MM.1S (cell line): ENCODE measurements at places on chromosomes 7 and 10.

- no peak overlapping the region for H3K4me3 ChIP-seq
- no peaks in the 10 kb centered on the region for H3K36me3 ChIP-seq
- H3K27ac ChIP-seq: no peak overlapping the region
- no peak for DNase-seq
- H3K27me3 ChIP-seq: no peaks in the 10 kb centered on the region
- no peaks in the 10 kb centered on the region for H3K4me1 ChIP-seq
Observed at GRCh38 chr7:79893991-79894390, 240.6 kb upstream of the GNAI1 start.

DNA sequence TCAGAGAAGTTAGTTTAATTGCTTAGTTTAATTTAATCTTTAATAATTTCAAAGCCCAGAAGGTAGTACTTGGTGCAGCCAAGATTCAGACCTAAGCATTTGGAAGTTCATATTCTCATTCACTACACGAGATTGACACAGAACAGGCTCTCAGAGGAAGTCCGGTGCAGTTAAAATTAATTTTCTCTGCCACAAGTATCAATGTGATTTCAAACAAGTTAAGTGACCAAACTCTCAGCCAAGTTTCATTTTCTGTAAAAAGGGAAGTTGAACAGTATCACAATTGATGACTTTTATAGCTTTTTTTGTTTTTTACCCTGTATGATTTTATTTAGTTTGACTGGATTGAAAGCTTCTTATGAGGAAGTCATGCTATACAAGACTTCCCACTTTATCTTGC, 1494.9 kb upstream of the LRRTM3 start:
- H3K27me3 ChIP-seq: no peaks in the 10 kb centered on the region
- H3K27ac ChIP-seq: peak overlapping the region; percentile 57; the same call in 1 of the 2 replicates
- peaks cover 18% of the 10 kb centered on the region for H3K4me1 ChIP-seq
- H3K4me3 ChIP-seq: peak overlapping the region; percentile 29; the same call in 1 of the 2 replicates

DNA sequence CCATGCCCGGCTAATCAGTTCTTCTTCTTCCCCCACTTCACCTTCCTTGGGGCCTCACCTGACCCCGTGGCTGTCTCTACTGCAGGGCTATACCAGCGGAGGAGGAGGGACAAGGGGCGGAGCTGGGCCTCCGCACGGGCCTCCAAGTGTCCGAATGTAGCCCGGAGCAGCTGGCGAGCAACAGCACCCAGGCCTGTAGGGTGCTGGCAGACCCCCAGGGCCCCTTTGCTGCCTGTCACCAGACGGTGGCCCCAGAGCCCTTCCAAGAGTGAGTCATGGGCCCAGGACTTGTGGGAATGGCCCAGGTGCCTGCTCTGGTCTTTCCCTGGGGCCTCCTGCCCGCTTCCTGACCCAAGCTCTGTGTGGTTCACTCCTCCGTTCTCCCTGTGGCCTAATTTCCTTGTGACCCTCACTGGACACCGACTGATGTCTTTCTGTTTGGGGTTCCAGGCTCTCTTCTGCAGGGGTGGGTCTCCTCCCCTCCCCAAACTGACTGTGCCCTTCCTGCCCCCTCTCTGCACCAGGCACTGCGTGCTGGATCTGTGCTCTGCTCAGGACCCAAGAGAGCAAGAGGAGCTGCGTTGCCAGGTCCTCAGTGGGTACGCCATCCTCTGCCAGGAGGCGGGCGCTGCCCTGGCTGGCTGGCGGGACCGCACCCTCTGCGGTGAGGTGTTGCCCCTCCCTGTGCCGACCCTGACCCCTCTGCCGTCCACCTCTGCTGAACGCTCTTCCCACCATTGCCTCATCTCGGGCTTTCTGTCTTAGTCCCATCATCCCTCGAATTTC, 35.2 kb downstream of the EPHB4 start:
- no peaks in the 10 kb centered on the region for H3K36me3 ChIP-seq
- no peak for DNase-seq
- no peaks in the 10 kb centered on the region for H3K4me1 ChIP-seq
- no peak overlapping the region for H3K27ac ChIP-seq
- H3K27me3 ChIP-seq: peaks cover 87% of the 10 kb centered on the region

GRCh38 chr10:4006051-4006450, 221.0 kb upstream of the KLF6 start:
- DNase-seq: no peak
- H3K27ac ChIP-seq: no peak overlapping the region
- H3K36me3 ChIP-seq: no peaks in the 10 kb centered on the region
- H3K4me1 ChIP-seq: no peaks in the 10 kb centered on the region

DNA sequence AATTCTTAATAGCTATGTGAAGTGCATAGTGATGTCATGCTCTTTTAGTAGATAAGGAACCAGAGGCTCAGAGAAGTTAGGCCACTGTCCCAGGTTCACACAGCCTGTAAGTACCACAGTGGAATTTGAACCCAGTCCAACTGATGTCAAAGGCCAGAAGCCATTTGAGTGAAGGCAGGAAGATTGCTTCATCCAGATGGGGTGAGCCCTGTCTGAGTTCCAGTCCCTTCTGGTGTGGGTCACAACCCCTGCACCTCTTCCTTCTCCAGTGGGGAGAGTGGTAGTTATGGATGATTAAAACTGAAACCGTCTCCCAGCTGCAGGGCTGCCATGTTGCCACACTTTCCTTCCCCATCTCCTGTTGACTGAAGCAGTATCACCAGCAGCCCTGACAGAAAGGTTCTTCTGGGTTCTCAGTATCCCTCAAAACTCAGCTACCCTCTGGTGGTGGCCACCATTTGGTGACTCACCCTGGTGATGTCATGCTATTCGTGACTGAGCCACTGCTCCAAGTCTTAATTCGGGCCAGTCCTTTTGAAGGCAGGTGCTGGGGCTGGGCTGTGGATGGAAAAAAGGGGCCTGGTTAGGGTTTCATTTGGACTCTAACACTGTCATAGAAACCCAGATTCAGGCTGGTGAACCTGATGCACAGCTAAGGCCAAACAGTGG, 1.5 kb upstream of the C10orf95 start:
- DNase-seq: no peak
- H3K27ac ChIP-seq: no peak overlapping the region
- H3K4me3 ChIP-seq: no peak overlapping the region
- no peaks in the 10 kb centered on the region for H3K36me3 ChIP-seq
- H3K27me3 ChIP-seq: no peaks in the 10 kb centered on the region

- H3K27ac ChIP-seq: no peak overlapping the region
- H3K4me1 ChIP-seq: no peaks in the 10 kb centered on the region
- H3K36me3 ChIP-seq: no peaks in the 10 kb centered on the region
- H3K27me3 ChIP-seq: no peaks in the 10 kb centered on the region
Observed at GRCh38 chr7:12957487-12957886, 270.1 kb downstream of the ARL4A start.

GRCh38 chr7:159141660-159142059, 3.0 kb downstream of the VIPR2 start:
- 0 out of 2 replicates have a peak, but pooled peaks cover 4% of the 10 kb centered on the region for H3K27me3 ChIP-seq
- no peaks in the 10 kb centered on the region for H3K4me1 ChIP-seq
- H3K36me3 ChIP-seq: no peaks in the 10 kb centered on the region

- DNase-seq: no peak
- no peaks in the 10 kb centered on the region for H3K4me1 ChIP-seq
- H3K36me3 ChIP-seq: no peaks in the 10 kb centered on the region
- H3K27ac ChIP-seq: no peak overlapping the region
Observed at GRCh38 chr10:92124020-92124419, 166.9 kb downstream of the CPEB3 start.

GRCh38 chr10:17585016-17585415, 32.2 kb downstream of the HACD1 start:
- no peak overlapping the region for H3K27ac ChIP-seq
- no peaks in the 10 kb centered on the region for H3K36me3 ChIP-seq
- DNase-seq: no peak
- H3K4me1 ChIP-seq: no peaks in the 10 kb centered on the region

DNA sequence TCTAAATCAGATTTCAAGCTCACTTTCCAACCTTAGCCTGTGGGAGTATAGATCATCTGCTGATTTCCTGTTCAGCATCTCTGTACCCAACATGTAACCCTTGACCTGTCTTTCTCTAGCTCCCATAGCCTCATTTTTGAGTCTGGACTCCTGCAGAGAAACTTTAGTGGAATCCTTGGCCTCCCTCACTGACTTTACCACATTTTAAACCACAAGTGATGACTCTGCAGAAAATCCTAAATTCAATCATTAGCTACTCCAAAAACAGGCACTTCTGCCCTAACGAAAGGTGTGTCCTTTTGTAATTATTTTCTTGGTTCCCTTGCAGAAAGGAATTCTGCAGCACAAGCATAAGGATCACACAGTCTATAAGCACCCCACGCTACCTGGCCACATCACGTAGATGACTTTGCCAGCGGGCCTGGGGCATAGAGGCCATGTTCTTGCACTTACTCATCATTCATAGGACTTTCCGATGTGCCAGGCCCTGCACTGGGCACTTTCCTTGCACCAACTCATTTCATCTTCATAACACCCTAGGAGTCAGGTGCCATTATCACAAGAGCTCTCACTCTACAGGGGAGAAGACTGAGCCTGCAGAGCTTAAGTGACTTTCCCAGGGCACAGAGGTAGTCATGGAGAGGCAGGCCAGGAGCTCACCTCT, 57.2 kb upstream of the OPALIN start:
- no peaks in the 10 kb centered on the region for H3K4me1 ChIP-seq
- no peak for DNase-seq
- no peak overlapping the region for H3K4me3 ChIP-seq
- no peaks in the 10 kb centered on the region for H3K36me3 ChIP-seq
- no peak overlapping the region for H3K27ac ChIP-seq
- no peaks in the 10 kb centered on the region for H3K27me3 ChIP-seq

- H3K27me3 ChIP-seq: no peaks in the 10 kb centered on the region
- H3K4me1 ChIP-seq: peaks cover 18% of the 10 kb centered on the region
- DNase-seq: no peak
Observed at GRCh38 chr7:130107949-130108674, 37.8 kb downstream of the KLHDC10 start.

DNA sequence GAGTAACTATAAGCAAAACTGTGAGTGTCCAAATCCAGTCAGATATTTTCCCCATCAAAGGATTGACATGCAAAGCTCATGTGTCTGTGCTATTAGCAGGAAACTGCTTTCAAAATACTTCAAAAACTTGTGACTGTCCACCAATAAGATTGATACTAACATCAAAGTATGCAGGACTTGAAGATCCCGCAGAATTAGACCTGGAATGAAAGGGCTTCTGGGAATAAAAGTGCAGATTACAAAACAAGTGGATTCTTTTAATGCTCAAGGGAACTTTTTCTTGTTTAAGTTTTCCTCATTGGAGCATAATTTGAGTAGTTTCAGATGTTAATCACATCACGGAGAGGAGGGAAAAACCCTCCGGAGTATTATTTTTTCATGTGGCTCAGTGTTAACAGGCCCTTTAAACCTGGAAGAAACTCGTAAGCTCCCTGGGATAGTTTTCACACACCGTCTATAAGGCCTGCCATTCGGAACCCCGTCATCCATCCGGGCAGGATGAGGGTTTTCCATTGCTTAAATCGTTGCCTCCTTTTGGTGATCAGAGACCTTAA, 33.9 kb upstream of the MKX start:
- peaks cover 7% of the 10 kb centered on the region for H3K4me1 ChIP-seq
- no peaks in the 10 kb centered on the region for H3K36me3 ChIP-seq
- no peaks in the 10 kb centered on the region for H3K27me3 ChIP-seq
- no peak overlapping the region for H3K27ac ChIP-seq
- no peak for DNase-seq

DNA sequence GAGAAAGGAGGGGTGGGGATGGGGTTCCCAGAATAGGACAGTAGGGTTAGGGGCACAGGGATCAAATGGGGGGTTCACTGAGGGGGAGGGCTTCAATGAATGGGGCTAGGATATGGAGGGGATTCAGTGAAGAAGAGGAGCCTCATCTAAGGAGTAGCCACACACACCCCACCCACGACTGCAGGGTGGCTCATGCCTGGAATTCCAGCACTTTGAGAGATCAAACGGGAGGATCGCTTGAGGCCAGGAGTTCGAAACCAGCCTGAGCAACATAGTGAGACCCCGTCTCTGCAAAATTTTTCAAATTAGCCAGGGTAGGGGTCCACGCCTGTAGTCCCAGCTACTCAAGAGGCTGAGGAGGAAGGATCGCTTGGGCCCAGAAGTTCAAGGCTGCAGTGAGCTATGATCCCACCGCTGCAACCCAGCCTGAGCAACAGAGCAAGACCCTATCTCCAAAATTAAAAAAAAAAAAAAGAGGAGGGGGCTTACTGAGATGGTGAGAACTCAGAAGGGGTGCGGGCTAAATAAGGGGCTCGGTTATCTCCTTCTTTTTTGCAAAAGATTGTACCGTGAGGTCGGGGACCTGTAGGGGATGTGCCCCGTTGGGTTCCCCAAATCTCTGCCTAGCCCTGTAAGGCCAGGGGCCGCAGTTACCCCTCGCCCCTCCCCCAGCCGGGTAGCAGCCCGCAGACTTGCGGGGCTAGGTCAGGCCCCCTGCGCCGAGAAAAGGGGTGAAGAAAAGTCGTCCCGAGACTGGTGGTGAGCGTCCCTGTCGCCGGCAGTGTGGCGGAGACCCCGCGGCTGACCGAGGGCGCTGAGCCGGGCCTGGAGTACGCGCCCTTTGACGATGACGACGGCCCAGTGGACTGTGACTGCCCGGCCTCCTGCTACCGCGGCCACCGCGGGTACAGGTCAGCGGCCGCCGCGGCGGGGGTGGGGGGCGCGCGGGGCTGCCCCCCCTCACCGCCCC, 43.1 kb upstream of the HSPB1 start:
- peaks cover 32% of the 10 kb centered on the region for H3K27me3 ChIP-seq
- DNase-seq: no peak
- H3K36me3 ChIP-seq: no peaks in the 10 kb centered on the region
- no peaks in the 10 kb centered on the region for H3K4me1 ChIP-seq
- H3K4me3 ChIP-seq: no peak overlapping the region

DNA sequence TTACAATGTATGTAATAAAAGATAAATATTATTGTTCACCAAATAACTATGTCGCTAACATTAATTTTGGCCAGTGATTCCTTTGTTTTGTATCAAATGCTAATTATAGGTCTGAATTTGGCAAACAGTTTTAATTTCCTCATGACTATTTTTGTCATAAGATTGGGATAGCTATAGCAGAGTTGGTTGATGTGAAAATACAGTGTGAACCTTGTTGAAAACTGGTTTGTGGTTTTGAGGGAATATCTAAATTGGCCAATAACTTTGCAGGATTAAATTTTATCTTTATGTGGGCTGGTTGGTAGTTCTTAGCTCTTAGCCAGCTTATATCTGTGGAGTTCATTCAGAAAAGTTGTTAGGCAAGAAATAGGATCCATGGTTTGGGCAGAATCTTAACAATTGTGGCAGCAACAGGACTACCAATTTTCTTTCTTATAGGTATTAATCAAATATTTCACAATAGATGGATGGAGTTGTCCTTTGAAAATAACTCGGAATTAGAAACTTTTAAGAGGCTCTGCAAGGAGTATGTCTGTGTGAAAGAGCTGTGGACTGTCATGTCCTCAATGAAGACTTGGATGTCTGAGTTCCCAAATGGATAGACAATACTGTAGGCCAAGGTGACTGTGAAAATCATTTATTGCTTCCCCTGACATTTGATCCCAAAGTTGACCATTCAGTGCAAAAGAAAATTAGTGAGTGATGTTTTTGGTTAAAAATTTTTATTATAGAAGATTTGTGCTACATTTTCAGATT, 73.5 kb downstream of the PRKG1 start:
- no peak overlapping the region for H3K4me3 ChIP-seq
- no peak for DNase-seq
- H3K36me3 ChIP-seq: no peaks in the 10 kb centered on the region
